LoVo (cell line): ENCODE measurements at places on chromosomes 1 and 21.

- no peak for DNase-seq
Measured at GRCh38 chr1:202760589-202760988, 47.6 kb downstream of the KDM5B start.

DNA sequence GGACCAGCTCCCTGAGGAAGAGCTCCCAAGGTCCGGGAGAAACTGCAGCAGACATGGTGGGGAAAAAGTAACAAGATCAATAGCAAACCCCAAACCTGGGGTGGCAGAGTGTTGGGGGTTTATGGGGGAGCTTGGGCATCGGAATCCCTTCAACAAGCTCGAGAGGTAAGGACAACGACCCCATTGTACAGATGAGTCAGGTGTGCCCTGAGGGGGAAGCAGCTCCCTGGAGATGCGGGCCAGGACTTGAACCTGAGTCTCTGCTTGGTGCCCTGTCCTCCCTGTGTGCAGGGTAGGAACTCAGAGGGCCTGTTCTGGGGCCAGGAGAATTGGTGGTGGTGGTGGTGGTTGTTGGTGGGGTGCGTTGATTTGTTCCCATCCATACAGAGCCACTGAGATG lies 125.4 kb downstream of the PTPRU start:
- no peak for DNase-seq

GRCh38 chr1:159429074-159429861 lies 2.7 kb upstream of the OR10J4 start:
- peak; percentile 8 for DNase-seq

- DNase-seq, result no peak
Measured at GRCh38 chr1:22449636-22450035, 2.0 kb upstream of the ZBTB40 start.

- no peak for DNase-seq
Measured at GRCh38 chr1:114609826-114610225, 28.4 kb upstream of the BCAS2 start.

DNA sequence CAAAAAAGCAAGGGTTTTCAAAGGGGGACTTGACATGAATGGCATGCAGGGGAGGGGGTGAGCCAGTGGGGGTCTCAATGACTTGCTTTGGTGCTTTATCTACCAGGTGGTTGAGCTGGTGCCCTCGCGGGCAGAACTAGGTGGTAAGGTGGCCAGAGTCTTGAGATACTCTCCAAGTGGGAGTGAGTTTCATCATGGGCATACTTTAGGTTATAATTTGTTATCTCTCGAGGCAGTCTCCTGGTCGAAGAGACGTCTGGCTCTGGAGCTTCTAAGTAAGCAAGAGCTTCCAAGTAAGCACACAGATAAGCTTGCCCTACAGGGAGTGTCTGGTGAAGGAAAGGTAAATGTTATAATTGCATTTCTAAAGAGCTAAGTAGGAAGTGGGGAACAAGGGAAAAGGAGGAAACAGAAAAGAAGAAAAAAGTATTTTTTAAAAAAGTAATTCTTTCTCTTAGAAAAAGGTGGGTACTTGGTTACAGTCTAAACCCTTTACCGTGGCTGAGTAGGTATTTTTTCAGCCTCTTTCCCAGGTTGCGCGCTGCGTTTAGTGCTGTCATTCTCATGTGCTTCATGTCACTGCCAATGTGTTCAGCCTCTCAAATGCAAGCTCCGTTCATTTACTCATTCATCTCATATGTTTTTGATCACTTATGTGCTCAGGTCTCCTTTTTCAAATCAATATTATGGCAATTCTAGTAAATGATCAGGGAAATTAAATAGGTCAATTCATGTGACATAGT lies 31.6 kb upstream of the DNAJC6 start:
- DNase-seq, result no peak

GRCh38 chr1:146039844-146040194 lies 18.3 kb upstream of the HJV start:
- no peak for DNase-seq

- DNase-seq, result no peak
Measured at GRCh38 chr1:226402739-226403165, 5.1 kb downstream of the PARP1 start.

- DNase-seq, result no peak
Measured at GRCh38 chr1:206784471-206784903, 12.2 kb upstream of the IL10 start.

DNA sequence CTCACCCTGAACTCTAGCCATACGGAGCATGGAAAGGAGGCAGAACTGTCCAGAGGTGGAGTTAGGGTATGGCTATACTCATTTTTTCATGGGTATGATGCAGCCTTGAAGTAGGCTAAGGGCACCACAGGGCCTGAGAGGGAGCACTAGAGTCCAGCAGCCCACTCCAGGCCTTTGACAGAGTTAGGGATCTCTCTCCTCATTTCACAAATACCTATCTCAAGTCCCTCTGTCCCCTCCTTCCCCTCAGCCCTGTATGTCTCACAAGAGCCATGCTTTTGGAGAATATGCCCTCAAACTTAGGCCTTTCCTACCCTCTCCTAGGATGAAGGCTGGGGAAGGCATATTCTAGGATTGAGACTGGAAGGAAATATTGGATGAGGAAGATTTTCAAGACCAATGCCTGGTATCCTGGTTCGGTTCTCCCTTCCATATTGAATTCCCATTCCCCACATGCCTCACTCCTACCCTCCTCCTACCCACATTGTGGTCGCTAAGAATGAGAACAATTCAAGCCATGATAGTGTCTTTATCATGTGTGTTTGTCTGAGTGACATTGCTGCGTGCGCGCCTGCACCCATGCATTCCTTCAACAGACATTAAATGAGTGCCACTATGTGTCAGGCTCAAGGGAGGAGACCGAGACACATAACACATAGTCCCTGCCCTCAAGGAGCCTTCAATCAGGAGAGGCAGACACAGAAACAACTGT lies 2.6 kb upstream of the NECTIN4 start:
- DNase-seq, result no peak

- DNase-seq, result no peak
Measured at GRCh38 chr1:15420853-15421465, 11.3 kb downstream of the EFHD2 start.
